ENCODE measurements at places on chromosomes 6 and 20.

DNA sequence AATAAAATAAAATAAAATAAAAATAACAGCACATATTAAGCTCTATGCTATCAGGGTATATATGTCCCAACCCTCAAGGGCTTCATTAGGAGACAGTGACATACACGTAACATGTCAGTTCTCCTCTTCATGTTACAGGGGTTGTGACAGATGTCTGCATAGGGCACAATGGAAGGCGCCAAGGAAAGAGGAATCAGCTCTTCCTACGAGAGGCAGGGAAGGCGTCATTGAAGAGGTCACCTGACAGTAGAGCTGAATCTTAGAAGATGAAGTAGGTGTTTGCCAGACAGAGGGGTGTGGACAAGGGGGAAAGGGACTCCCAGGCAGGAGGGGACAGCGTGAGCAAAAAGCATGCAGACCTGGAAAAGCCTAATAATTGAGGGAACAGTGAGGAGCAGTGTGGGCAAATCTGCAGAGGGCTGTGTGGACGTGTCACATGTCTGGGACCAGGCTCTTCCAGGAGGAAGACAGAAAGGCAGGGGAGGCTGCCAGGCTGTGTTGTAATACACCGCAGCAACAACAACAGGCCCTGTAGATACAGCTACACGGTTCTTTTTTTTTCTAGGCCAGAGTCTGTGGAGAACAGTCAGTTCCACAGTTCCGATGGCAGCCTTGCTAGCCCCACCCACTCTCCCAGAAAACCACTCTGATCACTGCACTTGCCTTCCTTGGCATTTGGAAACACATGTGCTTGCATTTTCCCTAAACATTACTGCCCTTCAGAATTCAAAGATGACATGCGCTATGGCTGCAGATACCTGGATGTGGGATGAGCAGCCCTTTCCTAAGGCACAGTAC, 2.5 kb upstream of the FKBP5 start:
- peak; percentile 90 for DNase-seq

GRCh38 chr6:148517470-148517869, 174.8 kb downstream of the SASH1 start:
- no peak for DNase-seq

DNA sequence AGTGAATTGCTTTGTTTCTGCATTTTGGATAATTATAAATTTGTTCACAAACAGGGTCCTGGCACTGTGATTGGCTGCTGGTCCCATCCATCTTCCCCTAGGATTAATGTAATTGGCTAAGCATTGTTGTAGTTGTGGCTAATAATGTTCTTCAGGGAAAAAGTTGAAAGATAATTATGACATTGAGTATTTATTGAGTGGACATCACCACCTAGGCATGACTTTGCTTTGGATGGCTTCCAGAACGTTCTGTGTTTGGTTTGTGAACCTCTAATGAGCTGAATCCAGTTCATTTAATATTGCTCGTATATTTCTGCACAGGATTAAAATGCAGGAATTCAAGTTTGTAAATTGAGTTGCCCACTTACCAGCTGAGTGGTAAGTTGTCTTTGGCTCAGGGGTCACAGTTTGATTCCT, 55.1 kb downstream of the ARID1B start:
- no peak for DNase-seq

- DNase-seq, result no peak
These were observed 8.2 kb upstream of the BPIFA2 start for GRCh38 chr20:33159713-33160112.

- no peak for DNase-seq
These were observed 66.9 kb downstream of the RIPOR3 start for GRCh38 chr20:50624351-50625016.

- DNase-seq, result no peak
These were observed 141.0 kb downstream of the MRPL14 start for GRCh38 chr6:43986177-43986825.

All from adipocyte (in vitro differentiated cells).